Effector memory CD8-positive, alpha-beta T cell (primary cell): ENCODE measurements at places on chromosomes 3 and 15.

GRCh38 chr15:75817138-75817935, 25.9 kb upstream of the UBE2Q2 start:
- DNase-seq: no peak
- H3K4me3 ChIP-seq: peak overlapping the region; percentile 40
- no peaks in the 10 kb centered on the region for H3K36me3 ChIP-seq
- no peaks in the 10 kb centered on the region for H3K27me3 ChIP-seq

GRCh38 chr3:14554715-14555114, 14.6 kb upstream of the GRIP2 start:
- H3K4me3 ChIP-seq: no peak overlapping the region
- H3K36me3 ChIP-seq: no peaks in the 10 kb centered on the region
- DNase-seq: no peak
- peaks cover 100% of the 10 kb centered on the region for H3K27me3 ChIP-seq

- no peak overlapping the region for H3K27ac ChIP-seq
- H3K4me3 ChIP-seq: no peak overlapping the region
- peaks cover 18% of the 10 kb centered on the region for H3K27me3 ChIP-seq
- peaks cover 4% of the 10 kb centered on the region for H3K4me1 ChIP-seq
- H3K36me3 ChIP-seq: no peaks in the 10 kb centered on the region
These were observed 40.0 kb upstream of the TMCC1 start for GRCh38 chr3:129933471-129933870.

GRCh38 chr3:97815149-97815917, 6.5 kb upstream of the CRYBG3 start:
- no peak overlapping the region for H3K4me3 ChIP-seq
- H3K36me3 ChIP-seq: no peaks in the 10 kb centered on the region
- peaks cover 4% of the 10 kb centered on the region for H3K4me1 ChIP-seq
- no peak for DNase-seq
- H3K27ac ChIP-seq: no peak overlapping the region

- no peaks in the 10 kb centered on the region for H3K36me3 ChIP-seq
- H3K4me3 ChIP-seq: no peak overlapping the region
- H3K4me1 ChIP-seq: peaks cover 10% of the 10 kb centered on the region
- no peak overlapping the region for H3K27ac ChIP-seq
- H3K27me3 ChIP-seq: peaks cover 36% of the 10 kb centered on the region
- no peak for DNase-seq
These were observed 259.5 kb downstream of the THSD4 start for GRCh38 chr15:71374607-71375352.

DNA sequence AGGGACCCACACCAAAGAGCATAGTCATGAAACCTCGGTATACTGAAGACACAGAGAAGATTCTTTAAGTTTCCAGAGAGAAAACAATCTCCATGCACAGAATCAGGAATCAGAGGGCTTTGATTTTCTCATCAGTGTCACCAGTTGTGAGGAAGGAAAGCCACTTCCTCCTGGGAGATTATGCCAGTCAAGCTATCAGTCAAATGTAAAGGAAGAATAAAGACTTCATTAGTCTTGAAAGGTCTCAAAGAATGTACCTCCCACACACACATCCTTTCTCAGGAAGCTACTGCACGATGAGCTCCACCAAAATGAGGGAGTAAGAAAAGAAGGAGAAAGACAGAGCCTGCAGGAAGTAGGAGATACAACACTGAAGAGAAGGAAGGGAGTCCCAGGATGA, 486.3 kb downstream of the SHQ1 start:
- no peak for DNase-seq
- no peak overlapping the region for H3K4me3 ChIP-seq
- H3K27ac ChIP-seq: no peak overlapping the region
- H3K4me1 ChIP-seq: no peaks in the 10 kb centered on the region
- H3K27me3 ChIP-seq: peaks cover 22% of the 10 kb centered on the region

DNA sequence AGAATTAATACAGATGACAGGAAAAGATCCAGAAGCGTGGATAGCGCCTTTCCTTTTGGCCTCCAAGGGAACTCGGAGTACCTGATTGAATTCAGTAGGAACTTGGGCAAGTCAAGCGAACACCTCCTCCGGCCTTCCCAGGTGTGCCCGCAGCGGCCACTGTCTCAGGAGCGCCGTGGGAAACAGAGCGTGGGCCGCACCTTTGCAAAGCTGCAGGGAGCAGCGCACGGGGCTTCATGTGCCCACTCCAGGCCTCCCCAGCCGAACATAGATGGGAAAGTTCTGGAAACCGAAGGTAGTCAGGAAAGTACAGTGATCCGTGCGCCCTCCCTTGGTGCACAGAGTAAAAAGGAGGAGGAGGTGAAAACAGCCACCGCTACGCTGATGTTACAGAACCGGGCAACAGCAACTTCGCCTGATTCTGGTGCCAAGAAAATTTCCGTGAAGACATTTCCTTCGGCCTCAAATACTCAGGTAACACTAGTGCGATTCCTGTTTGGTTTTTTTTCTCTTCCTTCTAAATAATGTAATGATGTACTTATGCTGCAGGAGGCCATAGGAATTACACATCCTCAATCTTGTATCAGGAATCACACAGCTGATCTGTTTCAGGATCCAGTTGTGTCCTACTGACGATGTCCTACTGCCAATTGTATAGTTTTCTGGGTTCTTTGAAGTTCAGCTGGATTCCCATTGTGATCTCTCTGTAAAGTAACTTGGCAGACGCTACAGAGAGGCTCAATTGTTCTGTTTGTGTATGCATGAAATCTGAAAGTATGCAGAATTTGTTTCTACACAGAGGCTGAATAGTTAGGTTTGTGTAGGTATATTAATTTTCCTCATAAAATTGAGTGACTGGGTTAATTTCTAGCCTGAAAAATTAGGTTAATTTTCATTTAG, 63.1 kb downstream of the CGNL1 start:
- no peak overlapping the region for H3K4me3 ChIP-seq
- H3K4me1 ChIP-seq: no peaks in the 10 kb centered on the region
- no peak for DNase-seq
- no peaks in the 10 kb centered on the region for H3K36me3 ChIP-seq
- peaks cover 29% of the 10 kb centered on the region for H3K27me3 ChIP-seq

GRCh38 chr3:65174713-65175112, 486.9 kb upstream of the ADAMTS9 start:
- no peaks in the 10 kb centered on the region for H3K27me3 ChIP-seq
- DNase-seq: no peak
- H3K4me1 ChIP-seq: no peaks in the 10 kb centered on the region
- H3K4me3 ChIP-seq: no peak overlapping the region
- no peak overlapping the region for H3K27ac ChIP-seq

DNA sequence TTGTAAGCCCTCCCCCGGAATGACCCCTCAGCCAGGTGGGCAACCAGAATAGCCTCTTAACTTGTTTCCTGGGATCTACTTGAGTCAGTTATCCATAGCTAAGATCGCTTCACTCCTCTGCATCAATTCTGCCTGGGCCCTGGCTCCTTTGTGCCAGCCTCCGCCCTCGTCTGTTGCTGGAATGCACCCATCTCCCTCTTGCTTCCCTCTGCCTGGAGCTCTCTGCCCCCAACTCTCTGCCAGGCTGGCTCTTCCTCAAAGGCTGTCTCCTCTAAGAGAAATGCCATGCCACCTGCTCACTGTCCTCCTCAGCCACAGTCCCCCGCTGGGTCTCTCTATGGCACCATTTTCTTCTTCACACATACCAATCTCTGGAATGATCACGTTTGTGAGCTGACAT, 240.8 kb downstream of the ADAMTS17 start:
- no peak for DNase-seq
- no peaks in the 10 kb centered on the region for H3K4me1 ChIP-seq
- H3K36me3 ChIP-seq: no peaks in the 10 kb centered on the region

DNA sequence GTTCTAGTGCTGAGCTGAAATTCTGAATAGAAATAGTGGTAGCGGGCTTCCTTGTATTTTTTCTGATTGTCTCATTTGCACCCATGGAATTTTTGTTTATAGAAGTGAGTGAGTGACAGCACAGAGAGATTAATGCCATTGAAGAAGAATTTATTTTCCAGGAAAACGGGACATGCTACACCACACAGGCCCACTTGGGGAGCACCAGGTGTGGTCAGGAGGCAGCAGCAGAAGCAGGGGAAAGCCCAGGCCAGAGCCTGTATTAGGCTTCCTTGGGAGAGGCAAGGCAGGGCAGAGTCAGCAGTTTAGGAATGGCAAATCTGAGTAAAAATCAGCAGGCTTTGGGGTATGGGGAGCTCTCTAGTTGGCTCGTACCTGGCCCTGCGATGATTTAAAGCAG, 88.4 kb upstream of the ATP11B start:
- H3K27ac ChIP-seq: no peak overlapping the region
- H3K4me1 ChIP-seq: no peaks in the 10 kb centered on the region
- peaks cover 28% of the 10 kb centered on the region for H3K27me3 ChIP-seq

DNA sequence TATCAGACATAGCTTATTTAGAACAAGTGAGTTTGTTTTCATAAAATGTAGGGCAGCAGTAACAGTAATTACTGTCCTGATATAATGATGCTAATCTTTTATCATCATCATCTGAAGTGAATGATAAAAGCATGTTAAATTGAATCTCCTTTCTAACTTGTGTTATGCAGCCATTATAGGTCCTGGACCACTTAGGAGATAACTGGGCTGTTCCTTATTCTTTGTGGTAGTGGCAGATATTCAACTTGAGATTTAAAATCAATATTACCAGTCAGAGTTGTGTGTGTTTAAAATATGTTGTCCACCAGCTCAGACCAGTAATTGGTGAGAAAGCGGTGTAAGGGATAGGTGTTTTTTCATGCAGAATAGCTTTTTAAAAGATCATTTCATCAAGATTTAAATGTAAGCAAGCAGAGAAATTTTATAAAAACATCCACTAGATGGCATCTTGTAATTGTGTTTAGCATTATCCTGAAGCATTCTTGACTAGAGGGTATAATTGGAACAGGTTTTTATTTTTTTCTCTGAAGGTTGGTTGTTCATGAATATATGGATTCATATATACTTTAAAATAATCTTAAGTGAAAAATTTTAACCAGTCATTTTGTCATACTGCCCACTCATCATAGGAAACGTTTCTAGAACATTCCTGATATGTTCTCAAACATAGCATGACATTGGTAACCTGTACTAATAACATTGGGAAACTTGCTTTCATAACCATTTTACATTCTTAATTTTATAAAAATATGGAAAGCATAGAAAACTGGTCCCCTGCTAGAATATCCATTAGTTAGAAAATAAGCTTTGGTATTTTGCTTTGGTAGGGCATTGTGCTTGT, 153.9 kb downstream of the BBX start:
- H3K27me3 ChIP-seq: no peaks in the 10 kb centered on the region
- peaks cover 9% of the 10 kb centered on the region for H3K4me1 ChIP-seq
- no peak for DNase-seq
- peaks cover 3% of the 10 kb centered on the region for H3K36me3 ChIP-seq
- H3K27ac ChIP-seq: no peak overlapping the region

DNA sequence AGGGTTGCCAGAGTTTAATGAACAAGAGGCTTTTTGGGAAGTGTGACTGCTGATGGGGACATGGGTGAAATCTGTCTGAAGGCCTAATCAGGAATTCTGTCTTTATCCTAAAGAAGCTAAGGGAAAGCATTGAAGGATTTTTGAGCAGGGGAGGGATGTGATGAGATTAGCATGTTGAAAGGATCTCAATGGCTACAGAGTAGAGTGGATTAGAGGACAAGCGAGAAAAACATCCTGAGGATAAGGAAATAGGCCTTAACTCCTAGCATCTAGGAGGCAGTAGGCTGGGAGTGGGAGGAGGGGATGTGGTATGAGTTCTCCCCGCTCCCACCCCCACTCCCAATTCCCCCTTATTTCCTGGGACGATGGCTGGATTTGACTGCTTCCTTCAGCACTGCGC, 35.1 kb upstream of the SNTN start:
- no peak overlapping the region for H3K27ac ChIP-seq
- no peaks in the 10 kb centered on the region for H3K4me1 ChIP-seq
- no peak for DNase-seq
- H3K36me3 ChIP-seq: no peaks in the 10 kb centered on the region
- no peak overlapping the region for H3K4me3 ChIP-seq

GRCh38 chr3:128495435-128495970, 2.5 kb upstream of the GATA2 start:
- no peaks in the 10 kb centered on the region for H3K36me3 ChIP-seq
- H3K27me3 ChIP-seq: peaks cover 74% of the 10 kb centered on the region
- no peak for DNase-seq
- peak overlapping the region; percentile 18 for H3K4me3 ChIP-seq

- H3K4me1 ChIP-seq: no peaks in the 10 kb centered on the region
- no peak overlapping the region for H3K27ac ChIP-seq
- H3K4me3 ChIP-seq: no peak overlapping the region
- no peak for DNase-seq
- H3K27me3 ChIP-seq: no peaks in the 10 kb centered on the region
These were observed 5.8 kb downstream of the RCCD1 start for GRCh38 chr15:90960298-90961091.

DNA sequence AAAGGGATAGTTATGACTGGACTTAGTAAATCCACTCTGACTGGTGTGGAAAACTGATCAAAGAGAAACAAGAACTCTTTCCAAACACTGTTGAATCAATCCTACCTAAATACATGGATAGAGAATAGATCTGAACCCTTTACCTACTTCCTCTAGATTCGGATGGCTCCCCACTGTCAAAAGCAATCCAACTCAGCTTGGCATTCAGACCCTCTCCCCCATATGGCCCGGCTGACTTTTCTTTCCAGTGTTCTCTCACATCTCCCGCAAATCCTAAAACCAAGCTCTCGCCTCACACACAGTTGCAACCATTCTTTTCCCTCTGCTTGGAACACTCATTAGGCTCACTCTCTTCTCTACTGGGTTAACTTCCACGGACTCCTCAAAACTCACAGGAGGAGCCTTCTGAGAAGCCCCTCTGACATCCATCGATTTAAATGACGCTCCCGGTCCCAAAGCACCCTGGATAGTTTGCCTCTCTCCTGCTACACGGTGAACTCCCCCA, 639 bp downstream of the SPICE1 start:
- DNase-seq: no peak
- H3K4me3 ChIP-seq: no peak overlapping the region
- peaks cover 20% of the 10 kb centered on the region for H3K27me3 ChIP-seq

GRCh38 chr15:66851311-66852063, 149.5 kb downstream of the SMAD6 start:
- H3K4me3 ChIP-seq: peak overlapping the region; percentile 46
- H3K4me1 ChIP-seq: peaks cover 7% of the 10 kb centered on the region
- H3K27me3 ChIP-seq: peaks cover 8% of the 10 kb centered on the region

DNA sequence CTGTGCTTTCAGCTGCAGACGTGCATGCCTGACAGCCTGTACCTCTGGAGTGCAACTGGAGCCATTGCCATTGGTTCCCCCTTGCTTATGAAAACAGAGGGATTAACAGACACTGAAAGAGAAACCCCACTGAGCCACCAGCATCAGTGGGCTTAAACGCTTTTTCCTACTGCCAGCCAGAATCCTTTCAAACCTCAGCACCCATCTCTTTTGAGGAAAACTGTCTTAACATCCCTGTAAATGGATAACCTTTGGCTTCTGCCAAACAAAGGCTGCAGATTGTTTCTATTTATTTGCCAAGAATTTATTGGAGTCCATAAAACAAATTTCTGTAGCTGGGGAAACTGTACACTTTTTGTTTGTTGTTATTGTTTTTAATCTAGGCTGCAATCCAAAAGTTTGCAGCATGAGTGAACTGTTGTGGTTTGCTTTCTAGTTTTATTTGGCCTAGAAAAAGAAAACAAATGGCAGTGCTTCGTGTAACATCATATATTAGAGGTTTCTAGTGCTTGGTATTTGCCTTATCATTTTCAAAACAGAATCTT, 369.2 kb upstream of the IL12A start:
- H3K36me3 ChIP-seq: no peaks in the 10 kb centered on the region
- H3K4me1 ChIP-seq: no peaks in the 10 kb centered on the region
- no peak overlapping the region for H3K27ac ChIP-seq
- no peaks in the 10 kb centered on the region for H3K27me3 ChIP-seq
- H3K4me3 ChIP-seq: no peak overlapping the region
